ENCODE measurements at places on chromosomes 6 and 20.

GRCh38 chr6:45081634-45082033 lies 246.5 kb upstream of the RUNX2 start:
- no peak for DNase-seq

GRCh38 chr20:17504898-17505635 lies 26.1 kb downstream of the BFSP1 start:
- peak; percentile 91 for DNase-seq

DNA sequence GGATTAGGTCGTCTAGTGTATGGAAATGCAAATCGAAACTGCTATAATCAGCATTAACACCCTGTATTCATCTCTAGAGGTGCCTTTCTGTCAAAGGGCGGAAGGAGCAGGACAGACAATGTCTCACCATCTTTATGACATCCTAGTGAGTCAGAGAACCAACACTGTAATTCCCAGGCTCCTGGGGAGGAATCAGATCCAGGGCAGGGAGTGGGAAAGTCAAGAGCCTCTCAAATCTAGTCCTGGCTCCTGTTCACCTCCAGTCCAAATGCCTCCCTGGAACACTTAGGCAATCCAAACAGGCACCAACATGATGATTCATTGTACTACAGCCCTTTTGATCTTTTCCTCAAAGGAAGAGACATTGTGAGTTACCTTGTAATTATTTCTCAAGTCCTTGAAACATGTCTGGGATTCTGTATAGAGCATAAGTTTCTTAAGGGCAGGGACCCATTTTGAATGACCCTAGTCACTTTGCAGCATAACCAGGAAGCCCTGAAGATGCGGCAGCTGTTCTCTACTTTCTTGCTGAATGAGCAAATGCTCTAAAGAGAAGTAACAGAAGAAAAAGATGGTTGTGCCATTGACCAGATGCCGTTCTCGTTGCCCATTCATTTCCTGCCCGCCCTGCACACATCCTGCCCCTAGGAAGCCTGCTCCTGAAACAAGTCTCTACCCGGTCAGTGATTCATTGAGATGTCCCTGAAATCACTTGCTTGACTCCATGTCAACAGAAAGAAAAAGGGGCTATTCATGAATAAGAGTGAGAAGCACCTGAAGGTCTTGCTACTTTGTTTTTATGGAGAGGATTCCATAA lies 112.8 kb upstream of the JARID2 start:
- DNase-seq: no peak

- no peak for DNase-seq
These were observed 471.8 kb downstream of the TFAP2A start for GRCh38 chr6:9943026-9943425.

DNA sequence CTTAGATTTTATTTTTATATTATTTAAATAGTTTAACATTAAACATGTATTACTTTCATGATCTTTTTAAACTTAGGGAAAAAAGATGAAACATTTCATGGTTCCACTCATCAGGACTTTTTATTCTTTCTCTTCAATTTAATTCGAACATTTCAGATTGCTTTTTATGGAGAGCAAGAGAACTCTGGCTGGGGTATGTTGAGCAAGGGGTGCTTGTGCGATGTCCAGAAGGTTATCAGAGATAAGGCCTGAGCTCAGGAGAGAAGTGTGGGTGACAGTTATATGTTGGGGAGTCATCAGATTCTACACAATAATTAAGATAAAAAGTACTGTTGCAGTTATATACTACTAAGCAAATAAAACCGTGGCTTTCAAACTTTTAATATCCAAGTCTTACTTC lies 37.5 kb downstream of the FKBP5 start:
- DNase-seq: no peak

DNA sequence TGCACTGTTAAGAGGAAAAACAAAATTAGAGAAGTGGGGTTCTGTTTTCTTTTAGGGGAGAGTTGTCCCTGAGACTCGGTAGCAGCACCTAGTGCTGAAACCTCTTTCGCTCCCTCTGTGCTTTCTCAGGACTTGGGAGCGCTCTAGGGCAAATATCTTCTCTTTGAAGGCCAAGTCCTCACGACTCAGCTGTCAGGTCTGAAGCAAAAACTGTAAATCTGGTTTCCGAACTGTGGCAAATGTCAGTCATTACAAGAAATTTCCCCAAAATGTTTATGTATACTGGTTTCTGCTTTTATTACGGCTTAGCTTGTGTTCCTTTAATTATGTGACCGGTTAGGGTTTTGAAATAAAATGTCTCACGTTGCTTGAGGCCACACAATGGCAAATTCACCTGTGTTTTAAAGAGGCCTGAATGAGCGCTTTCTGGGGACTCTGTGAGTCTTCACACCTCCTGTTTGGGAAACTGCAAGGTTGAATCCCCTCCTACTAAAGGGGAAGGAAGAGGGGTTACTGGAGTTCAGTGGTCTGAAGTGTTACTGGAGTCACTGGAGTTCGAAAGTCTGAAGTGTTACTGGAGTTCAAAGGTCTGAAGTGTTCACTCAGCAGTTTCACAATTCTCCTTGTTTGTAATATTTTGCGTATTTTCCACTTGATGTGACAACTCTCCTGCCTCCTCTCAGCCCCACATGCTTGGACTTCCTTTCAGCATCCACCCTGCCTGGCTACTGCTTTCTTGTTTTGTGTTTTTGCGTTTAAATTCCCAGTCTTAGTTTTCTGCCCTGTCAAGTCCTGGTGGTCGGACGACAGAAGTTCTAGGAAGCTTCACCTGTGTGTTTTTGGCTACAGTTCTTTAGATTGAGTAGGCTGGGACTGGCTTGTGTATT lies 1.6 kb downstream of the SMPDL3A start:
- DNase-seq: no peak

- no peak for DNase-seq
These were observed 626.0 kb downstream of the RNF144B start for GRCh38 chr6:19013026-19013705.

DNA sequence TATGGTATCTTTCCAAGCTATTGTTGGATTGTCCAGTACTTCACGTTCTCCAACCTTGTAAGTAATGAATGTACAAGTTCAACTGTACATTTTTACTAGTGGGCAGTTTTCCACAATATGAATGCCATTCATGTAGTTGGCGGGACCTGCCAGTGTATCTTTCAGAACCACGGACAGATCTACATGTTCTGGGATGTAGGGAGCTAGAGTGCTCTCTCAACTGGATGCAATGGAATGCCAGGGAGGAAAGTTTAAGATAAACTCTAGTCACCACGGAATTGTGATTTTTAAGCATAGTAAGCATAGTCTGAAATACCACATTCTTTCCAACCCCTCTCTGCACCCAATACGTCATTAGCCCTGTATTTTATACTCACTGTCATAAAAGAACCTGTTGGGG lies 21.5 kb upstream of the HLA-C start:
- DNase-seq: no peak

DNA sequence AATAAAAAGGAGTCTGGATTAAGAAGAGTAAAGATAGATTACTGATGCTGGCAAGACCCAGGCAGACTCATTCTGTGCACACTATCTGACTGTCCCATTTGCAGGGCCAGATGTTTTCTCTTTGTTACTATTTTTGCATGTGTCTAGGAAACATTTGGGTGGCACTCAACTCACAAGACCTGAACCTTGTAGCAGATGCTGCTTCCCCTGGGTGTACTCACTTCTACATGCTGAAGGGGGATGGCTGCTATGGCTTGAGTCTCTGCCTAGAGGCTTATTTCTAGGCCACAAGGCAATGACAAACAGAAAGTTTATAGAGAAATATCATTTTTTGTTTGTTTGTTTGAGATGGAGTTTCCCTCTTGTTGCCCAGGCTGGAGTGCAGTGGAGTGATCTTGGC lies 351.4 kb downstream of the FOXA2 start:
- DNase-seq: no peak

DNA sequence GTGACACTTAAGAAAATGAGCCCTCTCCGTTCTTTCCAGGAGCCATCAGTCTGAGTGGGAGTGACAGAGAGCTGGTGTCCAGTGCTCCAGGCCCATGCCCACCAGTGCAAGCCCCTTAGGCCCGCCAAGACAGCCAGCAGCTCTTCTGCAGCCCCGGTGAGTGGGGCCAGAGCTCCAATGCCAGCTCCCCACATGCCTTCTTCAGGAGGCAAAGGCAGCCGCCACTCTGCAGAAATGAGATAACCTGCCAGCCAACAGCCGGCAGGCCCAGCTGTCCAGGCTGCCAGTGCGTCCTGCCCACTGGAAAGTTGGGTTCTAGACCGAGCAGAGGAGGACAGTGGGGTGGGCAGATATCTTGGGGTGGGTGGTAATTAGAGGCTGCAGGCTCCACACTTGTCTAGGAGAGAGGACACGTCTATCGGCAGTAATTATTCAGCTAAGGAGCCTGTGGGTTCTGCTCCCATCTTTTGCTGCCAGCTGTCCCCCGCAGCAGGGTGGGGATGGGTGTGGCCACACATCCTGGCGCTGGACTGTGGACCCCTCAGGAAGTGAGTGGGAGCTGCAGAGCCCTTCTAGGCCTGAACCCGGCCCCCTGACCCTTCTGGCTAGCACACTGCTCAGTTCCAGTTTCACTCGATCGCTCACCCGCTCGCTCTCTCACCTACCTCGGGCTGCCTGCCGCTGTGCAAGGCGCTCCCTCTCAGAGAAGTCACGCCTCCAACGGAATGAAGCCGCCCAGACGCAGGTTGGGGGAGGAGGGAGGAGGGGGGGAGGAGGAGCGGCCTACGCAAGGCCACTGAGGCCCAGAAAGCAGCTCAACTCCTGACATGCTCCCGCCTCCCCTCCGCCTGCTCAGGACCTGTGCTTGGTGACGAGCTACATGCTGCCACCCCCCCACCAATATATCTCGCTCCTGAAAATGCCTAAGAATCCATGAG lies 3.6 kb downstream of the GRM4 start:
- no peak for DNase-seq

Measured in mesenteric fat pad (tissue), 1 donor.